ENCODE measurements at places on chromosomes 6 and 20.

- no peak for DNase-seq
These were observed 30.0 kb upstream of the PAQR8 start for GRCh38 chr6:52331793-52332457.

DNA sequence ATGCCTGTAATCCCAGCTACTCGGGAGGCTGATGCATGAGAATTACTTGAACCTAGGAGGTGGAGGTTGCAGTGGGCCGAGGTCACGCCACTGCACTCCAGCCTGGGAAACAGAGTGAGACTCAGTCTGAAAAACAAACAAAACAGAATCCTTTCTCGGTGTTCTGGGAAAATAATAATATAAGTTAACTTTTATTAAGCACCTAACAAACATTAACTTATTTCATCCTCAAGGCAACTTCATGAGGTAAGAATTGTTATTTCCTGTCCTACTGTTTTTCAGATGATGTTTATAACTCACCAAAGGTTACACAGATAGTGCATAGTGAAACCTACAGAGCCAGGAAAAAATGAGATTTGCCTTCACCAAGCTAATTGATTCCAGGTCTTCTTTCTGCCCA lies 221.4 kb downstream of the PHACTR1 start:
- DNase-seq = no peak

GRCh38 chr6:147531321-147531720 lies 22.8 kb downstream of the SAMD5 start:
- no peak for DNase-seq

- no peak for DNase-seq
These were observed 115.6 kb upstream of the FAM83B start for GRCh38 chr6:54730767-54731630.

- no peak for DNase-seq
These were observed 16.7 kb upstream of the SMLR1 start for GRCh38 chr6:130810307-130811030.

DNA sequence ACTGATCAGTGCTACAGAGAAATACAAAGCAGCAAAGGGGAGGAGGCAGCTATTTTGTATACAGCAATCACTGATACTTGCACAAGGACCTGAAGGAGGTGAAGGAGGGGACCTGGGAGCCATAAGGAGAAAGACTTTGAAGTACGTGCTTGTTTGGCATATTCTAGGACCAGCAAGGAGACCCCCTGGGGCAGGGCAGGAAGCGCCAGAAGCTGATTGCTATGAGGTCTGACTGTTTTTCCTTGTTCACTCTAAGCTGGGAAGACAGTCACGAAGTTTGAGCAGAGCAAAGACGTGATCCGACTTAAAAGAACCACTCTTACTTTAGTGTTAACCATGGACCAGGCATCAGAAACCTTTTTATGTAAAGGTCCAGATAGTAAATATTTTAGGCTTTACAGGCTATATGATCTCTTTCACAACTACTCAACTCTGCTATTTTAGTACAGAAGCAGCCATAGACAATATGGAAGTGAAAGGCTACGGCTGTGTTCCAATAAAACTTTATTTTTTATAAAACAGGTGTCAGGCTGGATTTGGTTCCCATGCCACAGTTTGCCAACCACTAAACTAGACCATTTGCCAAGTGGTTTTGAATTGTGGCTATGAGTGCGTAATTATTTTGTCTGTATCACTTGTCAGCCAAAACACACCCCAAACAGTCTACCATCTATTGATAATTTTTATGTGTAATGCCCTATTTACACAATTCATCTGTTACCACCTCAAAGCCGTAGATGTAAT lies 217.9 kb downstream of the PRL start:
- no peak for DNase-seq

- DNase-seq = no peak
These were observed 131.3 kb upstream of the MTHFD1L start for GRCh38 chr6:150734235-150734634.

- DNase-seq = peak; percentile 94
These were observed at the start of gene ZSCAN9 for GRCh38 chr6:28225056-28225834. Gene ZSCAN9 (plus strand): TSS chr6:28225275. CDS start chr6:28227085, 1,810 bp downstream.

DNA sequence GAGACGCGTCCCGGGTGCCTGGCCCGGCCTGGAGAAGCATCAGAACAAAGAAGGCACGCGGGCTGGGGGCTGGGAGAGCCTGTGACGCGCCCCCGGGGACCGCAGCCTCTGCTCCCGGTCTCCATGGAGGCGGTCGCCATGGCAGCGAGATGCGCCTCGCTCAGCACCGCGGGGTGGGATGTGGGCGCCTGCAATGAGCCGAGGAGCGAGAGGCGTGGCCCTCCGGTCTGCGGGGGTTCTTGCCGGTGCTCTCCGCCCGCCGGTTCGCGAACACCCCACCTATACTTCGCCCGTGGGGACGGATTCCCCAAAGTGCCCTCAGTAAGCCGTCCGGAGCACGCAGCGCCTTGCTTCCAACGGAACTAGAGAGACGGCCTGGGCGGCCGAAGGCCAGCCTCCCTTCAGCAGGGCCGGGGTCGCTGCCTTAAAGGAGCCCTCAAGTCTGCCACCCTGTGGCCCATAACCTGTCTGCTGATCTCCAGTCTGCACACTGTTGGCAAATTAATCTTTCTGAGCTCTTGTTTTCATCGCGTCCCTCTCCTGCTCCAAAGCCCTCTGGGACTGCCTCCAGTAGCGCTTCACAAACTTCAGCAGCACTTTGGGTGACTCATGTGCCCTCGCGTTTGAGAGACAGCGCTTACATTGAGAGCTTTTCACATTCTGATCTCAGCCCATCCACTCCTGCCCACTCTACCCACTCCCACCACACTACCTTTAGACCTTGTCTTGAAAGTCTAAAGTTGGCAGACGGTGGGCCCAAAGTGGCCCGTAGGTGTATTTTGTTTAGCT lies 983 bp upstream of the ADISSP start:
- peak; percentile 89 for DNase-seq

All from DMS53 (cell line).